ENCODE measurements at places on chromosomes 16 and 17.
A peak's percentile ranks its signal among the peaks of the same experiment; 100 is the strongest.

- no peak for DNase-seq
These were observed 23.8 kb downstream of the UBN1 start for GRCh38 chr16:4871071-4871470.

DNA sequence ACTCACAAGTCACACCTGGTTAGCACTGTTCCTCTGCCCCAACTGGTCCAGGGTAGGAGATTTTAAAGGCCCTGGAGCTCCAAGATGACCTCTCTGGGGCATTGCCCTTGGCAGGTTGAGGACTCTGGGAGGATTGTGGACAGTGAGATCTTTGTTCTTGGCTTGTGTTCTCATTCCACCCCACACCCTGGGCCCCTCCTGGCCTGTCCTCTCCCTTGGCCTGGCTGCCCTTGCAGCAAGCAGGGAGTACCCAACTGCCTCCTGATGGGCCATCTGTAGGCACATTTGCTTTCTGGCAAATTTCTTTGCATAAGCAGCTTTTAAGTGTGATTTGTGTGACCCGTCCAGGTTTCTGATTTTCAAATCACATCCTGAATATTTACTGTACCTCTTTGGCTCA, 239.6 kb downstream of the UTP18 start:
- DNase-seq, result no peak

- DNase-seq, result no peak
These were observed 738 bp upstream of the XPO6 start for GRCh38 chr16:28212532-28212873.

GRCh38 chr17:48026502-48027321, 10.9 kb downstream of the COPZ2 start:
- peak; percentile 73 for DNase-seq

DNA sequence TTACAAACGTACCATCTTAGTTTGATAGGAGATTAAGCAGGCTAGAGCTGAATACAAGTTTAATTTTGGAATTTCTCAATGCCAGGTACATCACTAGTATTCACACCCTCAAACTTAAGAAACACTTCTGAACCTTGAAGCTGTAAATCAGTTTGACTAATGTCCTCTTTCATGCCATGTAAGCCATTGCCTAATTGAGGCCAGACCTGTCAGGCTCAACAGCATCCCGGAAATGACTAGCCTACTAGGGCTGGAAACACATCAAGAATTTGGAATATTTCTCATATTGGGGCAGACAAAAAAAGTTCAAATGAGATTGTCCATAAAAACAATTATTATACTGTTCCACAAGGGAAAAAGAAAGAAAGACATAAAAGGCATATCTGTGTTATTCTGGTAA, 1.7 kb downstream of the USP32 start:
- no peak for DNase-seq

GRCh38 chr16:86259499-86259898, 250.8 kb upstream of the FOXF1 start:
- no peak for DNase-seq

- DNase-seq, result no peak
These were observed 51.6 kb upstream of the CRISPLD2 start for GRCh38 chr16:84768061-84768807.

DNA sequence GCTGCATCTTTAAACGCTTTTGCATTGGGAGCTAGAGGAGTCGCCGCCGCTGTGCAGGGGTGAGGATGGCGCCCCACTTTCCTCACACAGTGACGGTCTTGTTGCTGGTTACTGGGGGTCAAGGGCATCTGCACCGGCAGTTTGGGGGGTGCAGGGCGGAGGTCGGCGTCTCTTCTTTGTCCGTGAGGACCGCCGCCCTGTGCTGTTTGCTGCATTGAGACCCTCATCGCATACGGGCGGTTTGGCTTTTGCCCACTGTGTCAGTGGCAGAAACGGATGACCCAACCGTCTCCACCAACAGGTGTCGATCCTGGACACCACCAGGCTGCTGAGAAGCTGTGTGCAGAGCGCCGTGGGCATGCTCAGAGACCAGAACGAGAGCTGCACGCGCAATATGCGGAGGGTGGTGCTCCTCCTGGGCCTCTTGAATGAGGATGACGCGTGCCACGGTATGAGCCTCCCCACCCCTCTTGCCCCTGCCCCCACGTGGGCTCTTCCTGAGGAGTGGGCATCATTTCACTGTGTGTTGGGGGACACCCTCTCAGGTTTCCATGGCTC, 61.2 kb upstream of the ENDOV start:
- no peak for DNase-seq

GRCh38 chr16:19239511-19240155, 45.9 kb upstream of the CLEC19A start:
- DNase-seq, result no peak

DNA sequence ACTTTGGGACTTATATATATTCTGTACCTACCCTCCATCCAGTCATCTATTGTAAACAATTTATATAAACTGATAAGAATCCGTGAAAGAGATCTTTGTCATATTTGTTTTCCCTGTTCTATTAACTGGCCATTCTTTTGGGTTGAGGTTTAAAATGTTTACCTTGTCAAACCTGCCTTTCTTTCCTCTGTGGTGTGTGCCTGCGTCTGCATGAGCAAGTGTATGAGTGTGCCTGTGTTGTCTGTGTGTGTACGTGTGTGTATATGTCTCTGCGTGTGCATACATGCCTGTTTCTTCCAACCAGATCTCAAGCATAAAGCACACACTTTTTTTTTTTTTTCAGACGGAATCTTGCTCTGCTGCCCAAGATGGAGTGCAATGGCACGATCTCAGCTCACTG, 201.5 kb downstream of the C16orf95 start:
- DNase-seq, result no peak

DNA sequence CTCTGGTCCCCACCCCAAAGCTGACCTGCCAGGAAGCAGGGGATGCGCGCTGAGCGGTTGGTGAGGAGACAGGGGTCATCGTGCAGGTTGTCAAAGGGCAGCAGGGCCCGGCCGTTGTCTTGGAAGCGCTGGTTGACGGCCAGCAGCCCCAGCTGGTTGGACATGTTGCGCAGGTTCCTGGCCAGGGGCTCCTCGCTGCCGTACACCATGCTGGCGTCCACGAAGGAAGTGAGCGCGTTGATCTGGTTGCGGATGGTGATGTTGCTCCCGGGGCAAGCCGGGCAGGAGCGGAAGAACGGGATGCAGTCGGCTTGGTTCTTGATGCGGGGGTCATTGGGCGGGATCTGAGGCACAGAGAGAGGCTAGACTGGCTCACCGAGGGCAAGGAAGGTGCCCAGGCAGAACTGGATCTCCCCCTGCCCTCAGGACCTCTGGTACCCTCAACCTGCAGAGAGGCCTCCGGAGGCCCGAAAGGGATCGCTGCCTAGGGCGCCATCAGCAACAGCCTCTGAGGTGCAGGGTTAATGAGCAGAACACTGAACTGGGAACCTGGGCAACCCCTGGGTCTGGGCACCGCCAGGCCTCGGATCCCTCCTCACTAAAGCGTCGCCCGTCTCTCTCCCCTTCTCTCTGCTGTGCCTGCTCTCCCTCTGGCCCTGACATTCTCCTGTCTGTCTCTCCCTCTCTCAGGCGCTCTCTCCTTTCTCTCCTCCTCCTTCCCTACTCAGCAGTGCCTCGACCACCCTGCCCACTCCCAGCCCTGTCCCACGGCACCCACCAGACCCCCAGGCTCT, 2.7 kb downstream of the MPO start:
- DNase-seq, result no peak

DNA sequence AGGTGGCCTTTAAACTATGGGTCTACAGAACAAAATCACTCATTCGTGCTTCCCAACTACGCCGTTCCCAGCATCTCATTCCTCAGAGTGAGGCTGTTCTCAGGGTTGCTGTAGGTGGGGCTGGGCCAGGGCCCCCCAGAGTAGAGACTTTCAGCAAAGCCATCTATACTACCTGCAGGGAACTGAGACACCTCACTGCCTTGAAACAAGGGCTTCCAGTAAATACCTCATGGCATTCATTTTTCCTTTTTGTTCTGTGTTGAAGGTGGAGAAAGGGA, 4.2 kb upstream of the SDK2 start:
- no peak for DNase-seq

GRCh38 chr17:77600346-77600745, 358.2 kb upstream of the TNRC6C start:
- no peak for DNase-seq

DNA sequence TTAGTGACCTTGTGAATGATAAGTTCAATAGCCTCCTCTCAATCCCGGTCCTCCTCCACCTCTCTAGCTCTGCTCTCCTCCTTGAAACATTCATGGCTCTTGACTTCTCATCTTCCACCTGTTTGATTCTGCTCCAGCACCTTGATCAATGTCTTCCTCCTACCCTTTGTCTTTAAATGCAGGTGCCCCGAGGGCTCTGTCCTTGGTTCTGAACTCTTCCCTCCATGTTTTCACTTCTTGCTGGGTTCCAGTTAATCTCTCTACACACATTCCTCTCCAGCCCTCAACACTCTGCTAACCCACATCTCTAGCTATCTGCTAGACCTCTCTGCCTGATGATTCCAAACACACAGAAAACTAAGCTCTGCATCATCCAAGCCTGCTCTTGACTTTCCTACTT, 13.4 kb downstream of the CD300E start:
- DNase-seq, result no peak

- DNase-seq, result no peak
These were observed 397 bp downstream of the CDC42EP4 start for GRCh38 chr17:73311428-73311780.

DNA sequence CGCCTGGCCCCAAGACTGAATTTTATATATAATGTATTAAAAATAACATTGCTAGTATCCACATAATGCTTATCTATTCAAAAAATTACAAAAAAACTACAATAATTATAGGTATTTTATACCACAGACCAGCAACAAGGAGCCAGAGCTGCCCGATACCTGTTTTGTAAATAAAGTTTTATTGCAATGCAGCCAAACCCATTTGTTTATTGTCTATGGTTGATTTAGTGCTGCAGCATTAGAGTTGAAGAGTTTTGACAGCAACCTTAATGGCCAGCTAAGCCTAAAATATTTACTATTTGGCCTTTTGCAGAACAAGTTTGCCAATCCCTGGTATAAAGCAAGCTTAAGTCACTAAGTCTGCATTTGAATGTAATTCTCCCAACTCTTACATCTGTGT, 5.6 kb downstream of the MEIOC start:
- DNase-seq, result no peak
